AG20443 (cell line): ENCODE measurements at places on chromosomes 3 and 15.

GRCh38 chr15:67251318-67251717 is 3.1 kb downstream of the AAGAB start:
- DNase-seq: no peak

- no peak for DNase-seq
Measured at GRCh38 chr3:171458071-171458863, 1.9 kb downstream of the TNIK start.

DNA sequence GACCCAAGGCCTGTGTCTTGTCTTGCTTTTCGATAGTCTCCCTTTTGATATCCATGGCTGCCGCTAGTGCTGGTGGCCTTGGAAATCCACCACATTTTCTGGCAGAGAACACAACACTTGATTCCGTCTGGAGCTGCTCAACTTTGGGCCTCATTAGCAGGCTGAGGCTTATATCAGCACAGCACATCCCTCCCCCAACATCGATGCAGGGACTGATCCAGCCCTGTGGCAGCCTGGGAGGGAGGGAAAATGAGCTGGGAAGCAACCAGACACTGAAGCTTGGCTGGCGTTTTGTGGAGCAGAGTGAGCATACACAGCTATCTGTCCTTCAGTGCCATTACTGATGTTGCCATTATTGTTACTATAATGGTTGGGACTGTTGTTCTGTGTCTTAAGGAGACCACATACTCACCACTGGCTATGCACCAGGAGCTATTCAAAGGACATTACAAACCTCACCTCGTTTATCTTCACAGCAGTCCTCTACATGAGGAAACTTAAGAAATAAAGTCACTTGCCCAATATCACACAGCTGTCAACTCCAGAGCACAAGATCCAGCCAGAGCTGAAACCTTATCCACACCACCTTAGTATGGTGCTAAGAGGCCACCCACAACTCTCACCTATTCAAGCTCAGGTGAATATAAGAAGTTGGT is 102.9 kb downstream of the SUCLG2 start:
- no peak for DNase-seq

DNA sequence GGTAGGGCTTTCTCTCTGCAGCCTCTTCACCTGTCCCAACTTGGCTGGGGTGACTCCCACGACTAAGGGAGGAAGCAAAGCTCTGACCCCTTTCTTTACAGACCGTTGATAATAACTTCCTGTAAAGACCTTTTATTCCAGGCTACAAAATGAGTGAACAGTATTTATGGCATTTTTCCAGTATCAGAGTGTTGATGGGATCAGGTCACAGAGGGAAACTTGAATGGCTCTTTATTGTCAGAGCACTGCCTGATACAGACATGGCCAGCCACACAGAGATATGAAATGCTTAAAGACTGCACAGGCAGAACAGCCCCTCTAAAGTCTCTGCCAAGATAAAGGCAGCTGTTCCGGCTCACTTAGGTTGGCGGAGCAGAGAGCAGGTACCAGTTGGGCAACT is 1033.9 kb upstream of the NR2F2 start:
- no peak for DNase-seq

- DNase-seq: no peak
Measured at GRCh38 chr15:59587085-59587826, 24.3 kb upstream of the GCNT3 start.

- DNase-seq: no peak
Measured at GRCh38 chr3:41836360-41837134, 125.4 kb downstream of the ULK4 start.

GRCh38 chr3:22659651-22660475 is 543.3 kb upstream of the UBE2E2 start:
- no peak for DNase-seq

GRCh38 chr3:100970477-100970990 is 22.7 kb downstream of the ABI3BP start:
- DNase-seq: no peak

- DNase-seq: no peak
Measured at GRCh38 chr15:85010071-85010385, 28.4 kb downstream of the PDE8A start.

GRCh38 chr3:72625602-72626337 is 222.5 kb downstream of the SHQ1 start:
- no peak for DNase-seq

GRCh38 chr3:131988209-131988608 is 46.6 kb downstream of the CPNE4 start:
- DNase-seq: no peak

GRCh38 chr3:24773798-24774197 is 279.1 kb upstream of the THRB start:
- DNase-seq: peak; percentile 59

DNA sequence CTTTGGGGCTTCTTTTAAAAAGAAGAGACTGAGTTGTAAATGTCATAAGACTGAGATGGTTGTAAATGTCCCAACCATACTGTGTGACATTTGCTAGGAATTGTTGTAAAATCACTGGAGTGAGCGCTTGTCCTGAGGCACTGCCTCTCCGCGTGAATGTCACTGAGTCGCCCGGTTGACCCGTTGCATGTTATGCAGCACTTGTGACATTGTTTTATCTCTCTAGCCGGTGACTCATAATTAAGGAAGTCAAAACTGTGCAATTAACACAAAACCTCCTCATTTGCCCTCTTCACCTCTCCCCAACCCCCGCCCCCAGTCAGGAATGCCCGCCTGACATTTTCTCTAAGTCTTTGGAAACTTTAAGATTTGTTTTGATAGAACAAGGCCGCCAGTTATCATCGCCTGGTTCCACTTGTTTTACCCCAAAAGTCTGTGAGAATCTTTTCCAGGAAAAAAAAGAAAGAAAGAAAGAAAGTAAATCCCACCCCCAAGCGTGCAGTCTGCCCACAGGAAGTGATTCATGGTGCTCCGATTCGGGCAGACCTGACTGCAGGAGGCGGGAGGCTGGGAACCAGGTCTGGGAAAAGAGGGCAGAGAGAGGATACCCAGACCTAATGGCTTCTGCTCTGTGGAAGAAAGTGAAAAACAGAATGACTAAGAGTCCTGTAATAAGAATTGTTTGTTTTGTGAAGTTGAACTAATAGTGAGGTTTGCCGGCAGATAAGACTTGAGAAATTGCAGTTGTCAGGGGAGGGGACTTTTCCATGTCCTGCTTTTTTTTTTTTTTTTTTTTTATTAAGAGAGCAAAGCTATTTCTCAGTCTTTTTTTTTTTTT is 84.8 kb downstream of the SMAD3 start:
- DNase-seq: peak; percentile 88

DNA sequence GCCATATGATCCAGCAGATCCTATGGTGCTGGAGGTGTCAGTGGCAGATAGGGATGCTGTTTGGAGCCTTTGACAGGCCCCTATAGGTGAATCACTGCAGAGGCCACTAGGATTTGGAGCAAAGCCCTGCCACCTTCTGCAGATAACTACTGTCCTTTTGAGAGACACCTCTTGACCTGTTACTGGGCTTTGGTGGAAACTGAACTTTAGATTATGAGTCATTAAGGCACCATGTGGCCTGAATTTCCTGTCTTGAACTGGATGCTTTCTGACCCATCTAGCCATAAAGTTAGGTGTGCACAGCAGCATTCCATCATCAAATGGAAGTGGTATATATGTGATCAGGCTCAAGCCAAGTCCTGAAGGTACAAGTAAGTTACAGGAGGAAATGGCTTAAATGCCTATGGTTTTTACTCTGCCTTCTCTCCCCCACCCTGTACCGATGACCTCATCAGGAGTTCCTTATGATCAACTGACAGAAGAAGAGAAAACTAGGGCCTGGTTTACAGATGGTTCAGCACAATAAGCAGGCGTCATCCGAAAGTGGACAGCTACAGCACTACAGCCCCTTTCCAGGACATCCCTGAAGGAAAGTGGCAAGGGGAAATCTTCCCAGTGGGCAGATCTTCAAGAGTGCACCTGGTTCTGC is 565.6 kb upstream of the AGTR1 start:
- DNase-seq: no peak

- DNase-seq: no peak
Measured at GRCh38 chr15:48283396-48284145, 47.7 kb upstream of the DUT start.

DNA sequence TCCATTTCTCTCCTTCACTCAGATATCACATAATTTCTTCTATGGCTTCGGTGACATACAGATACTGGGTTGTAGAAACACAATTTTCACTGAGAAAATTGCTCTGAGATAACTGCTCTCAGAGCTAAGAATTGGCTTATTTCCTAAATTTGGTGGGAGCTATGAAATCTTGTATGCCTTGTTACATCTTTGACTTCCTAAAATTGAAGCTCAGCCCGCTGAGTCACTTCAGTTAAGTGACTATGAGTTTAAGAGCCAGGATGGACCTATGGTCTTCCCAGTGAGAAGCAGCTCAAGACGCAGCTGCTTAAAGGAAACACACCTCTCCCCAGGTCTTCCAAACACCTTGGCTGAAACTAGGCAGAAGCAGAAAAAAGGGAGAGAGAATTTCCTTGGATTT is 56.4 kb downstream of the EFHB start:
- no peak for DNase-seq

DNA sequence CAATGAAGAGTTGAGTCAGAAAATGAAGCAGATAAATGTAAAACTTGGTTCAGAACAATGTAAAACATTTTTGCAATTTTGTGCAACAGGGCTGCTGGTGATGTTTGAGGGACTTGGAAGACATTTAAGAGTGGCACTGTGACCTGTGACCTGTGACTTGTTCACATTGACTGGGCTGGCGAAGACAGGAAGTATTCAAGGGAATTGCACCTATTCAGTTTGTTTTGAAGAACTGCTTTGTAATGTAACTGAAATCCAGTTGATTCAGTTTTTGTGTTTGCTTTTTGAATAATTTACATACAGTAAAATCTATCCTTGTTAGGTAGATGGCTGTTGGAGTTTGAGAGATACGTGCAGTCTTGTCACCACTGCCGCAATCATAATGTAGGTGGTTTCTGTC is 35.4 kb downstream of the MCTP2 start:
- no peak for DNase-seq

DNA sequence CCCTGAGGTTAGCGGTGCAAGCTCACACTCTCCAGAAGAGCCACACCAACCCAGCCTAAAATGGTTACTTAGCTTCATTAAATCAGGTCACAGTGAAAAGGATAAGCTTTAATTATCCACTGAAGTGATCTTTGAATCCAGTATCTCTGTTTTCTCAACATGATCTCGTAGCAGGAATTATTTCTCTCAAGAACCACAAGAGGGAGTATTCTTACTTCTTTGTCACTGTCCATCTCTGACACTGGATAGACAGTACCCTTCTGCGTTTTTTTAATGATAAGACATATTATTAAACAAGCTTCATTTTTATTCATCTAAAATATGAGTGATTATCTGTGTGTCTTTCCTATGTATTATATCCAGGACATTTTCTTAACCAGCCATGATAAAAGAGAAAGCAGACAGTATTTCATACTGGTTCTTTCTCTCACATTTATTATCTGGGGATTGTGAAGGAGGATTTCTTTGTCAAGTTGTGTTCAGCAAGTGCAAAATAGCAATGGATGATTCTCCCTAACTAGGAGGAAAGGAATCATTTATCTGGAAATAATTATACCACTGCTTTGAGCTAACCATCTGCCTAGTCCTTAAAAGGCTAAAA is 105.4 kb upstream of the CCDC54 start:
- DNase-seq: peak; percentile 47

DNA sequence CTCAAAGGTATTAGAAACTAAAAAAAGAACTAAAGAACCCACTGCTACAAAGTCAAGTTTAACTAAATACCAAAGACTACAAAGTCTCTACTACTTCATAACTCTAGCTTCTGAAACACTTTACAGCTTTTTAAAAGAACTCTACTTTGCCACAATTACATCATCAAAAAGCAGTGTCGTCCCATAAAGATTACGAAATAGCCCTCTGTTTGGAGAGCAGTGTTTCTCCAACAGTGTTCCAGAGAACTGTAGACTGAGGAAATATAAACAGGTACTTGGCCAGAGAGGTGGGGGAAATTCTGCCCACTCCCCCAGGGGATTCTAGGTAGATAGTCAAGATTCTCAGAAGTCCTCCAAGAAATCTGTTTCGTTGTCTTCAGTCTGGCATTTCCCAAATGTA is 225.6 kb downstream of the PDZRN3 start:
- DNase-seq: peak; percentile 32

GRCh38 chr15:97759363-97759762 is 201.1 kb upstream of the ARRDC4 start:
- no peak for DNase-seq

GRCh38 chr3:196650740-196651311 is 11.3 kb downstream of the NRROS start:
- peak; percentile 98 for DNase-seq

DNA sequence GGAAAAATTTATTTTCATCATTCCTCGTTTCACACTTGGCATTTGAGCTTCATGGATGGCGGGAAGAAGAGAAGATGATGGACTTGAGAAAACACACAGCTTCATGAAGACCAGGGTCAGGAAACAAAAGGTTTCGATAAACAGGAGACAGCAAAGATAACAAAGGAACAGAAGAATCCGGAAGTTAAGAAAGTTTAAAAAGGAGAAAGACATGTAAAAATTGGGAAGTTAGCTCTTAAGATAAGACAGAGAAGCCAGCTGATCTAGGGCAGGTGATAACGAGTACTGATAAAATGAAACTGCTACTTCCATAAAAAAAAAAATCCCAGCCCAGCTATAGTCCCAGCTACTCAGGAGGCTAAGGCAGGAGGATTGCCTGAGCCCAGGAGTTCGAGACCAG is 23.9 kb downstream of the IL5RA start:
- DNase-seq: no peak

- DNase-seq: no peak
Measured at GRCh38 chr15:31261266-31262142, 65.1 kb upstream of the KLF13 start.

- DNase-seq: no peak
Measured at GRCh38 chr3:56023546-56023945, 444.7 kb downstream of the ERC2 start.

- DNase-seq: no peak
Measured at GRCh38 chr15:92014281-92015030, 160.9 kb downstream of the SLCO3A1 start.

- peak; percentile 76 for DNase-seq
Measured at GRCh38 chr3:152222327-152222726, 46.4 kb upstream of the MBNL1 start.

DNA sequence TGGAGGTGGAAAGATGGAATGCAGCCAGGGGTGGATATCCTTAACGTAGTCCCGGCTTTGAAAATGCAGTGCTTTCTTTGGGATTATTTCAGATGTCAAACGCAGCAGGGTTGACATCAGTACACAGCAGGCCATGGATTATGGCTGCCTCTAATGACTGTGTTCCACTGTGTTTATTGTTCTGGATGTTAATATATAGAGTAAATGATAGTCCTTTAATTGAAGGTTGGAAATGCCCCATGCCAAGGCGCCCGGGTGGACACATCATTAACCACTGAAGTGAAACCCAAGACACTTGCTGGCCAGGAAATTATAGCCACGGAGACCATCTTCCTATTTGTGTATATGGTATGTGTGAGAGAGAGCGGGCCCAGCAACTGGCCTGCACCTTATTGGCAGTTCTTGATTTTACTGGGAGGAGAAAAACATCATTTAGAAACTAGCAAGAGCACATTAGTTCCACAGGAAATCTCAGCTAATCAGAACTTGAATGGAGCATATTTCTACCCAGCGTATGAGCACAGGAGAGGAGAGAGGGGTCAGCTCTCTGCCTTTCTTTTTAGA is 254.9 kb upstream of the RASGRP1 start:
- no peak for DNase-seq
